ENCODE measurements at places on chromosomes 6 and 20. TPM values are rescaled to one million over a fixed set of nuclear protein-coding genes. Genes with fewer than 3 reads are reported as not detected.
A peak's percentile ranks its signal among the peaks of the same experiment; 100 is the strongest.

DNA sequence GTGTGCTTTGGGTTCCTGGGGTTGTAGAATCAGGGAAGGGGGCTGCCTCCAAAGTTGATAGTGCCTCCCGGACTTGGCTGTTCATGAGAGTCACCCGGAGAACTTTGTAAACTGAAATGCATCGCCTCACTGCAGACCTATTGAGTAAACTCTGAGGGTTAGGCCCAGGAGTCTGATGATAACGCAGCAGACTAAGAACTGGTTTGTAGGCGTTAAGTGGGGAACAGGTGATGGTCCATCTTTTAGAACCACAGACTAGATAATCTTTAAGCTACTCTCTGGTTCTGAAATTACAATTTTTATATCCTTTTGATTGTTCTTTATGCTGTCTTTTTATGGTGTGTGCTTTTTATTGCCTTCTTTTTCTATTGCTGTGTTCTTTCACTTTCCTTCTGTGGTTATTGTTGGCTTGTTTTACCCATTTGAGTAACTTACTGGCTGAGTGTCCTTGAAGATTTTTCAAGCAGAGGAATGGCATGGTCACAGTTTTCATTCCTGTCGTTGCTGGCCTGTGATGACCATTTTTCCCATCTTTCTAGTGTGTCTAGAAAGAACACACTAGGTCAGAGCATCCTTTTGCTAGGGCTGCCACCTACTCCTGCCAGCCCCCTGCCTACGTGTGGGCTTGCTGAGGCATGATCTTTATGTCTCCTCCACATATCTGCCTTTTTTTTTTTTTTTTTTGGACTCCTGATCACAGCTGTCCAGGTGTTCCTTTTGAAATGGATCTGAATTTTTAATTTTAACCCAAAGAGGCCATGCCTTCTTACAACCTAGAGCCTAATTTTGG, 30.9 kb downstream of the LRRC1 start:
- no peaks in the 10 kb centered on the region for H3K27me3 ChIP-seq
- peaks cover 20% of the 10 kb centered on the region for H3K4me1 ChIP-seq
- H3K36me3 ChIP-seq, result no peaks in the 10 kb centered on the region
- H3K27ac ChIP-seq, result no peak overlapping the region

GRCh38 chr6:136822046-136822375, 381 bp upstream of the PEX7 start:
- H3K4me3 ChIP-seq, result peak overlapping the region; percentile 93
- no peaks in the 10 kb centered on the region for H3K4me1 ChIP-seq
- peak; percentile 84 for DNase-seq
- no peaks in the 10 kb centered on the region for H3K27me3 ChIP-seq
- no peaks in the 10 kb centered on the region for H3K36me3 ChIP-seq

- H3K27me3 ChIP-seq, result peaks cover 11% of the 10 kb centered on the region
- no peaks in the 10 kb centered on the region for H3K36me3 ChIP-seq
- no peaks in the 10 kb centered on the region for H3K4me1 ChIP-seq
- no peak for DNase-seq
These were observed 99.8 kb downstream of the TAF4 start for GRCh38 chr20:61965606-61966491.

DNA sequence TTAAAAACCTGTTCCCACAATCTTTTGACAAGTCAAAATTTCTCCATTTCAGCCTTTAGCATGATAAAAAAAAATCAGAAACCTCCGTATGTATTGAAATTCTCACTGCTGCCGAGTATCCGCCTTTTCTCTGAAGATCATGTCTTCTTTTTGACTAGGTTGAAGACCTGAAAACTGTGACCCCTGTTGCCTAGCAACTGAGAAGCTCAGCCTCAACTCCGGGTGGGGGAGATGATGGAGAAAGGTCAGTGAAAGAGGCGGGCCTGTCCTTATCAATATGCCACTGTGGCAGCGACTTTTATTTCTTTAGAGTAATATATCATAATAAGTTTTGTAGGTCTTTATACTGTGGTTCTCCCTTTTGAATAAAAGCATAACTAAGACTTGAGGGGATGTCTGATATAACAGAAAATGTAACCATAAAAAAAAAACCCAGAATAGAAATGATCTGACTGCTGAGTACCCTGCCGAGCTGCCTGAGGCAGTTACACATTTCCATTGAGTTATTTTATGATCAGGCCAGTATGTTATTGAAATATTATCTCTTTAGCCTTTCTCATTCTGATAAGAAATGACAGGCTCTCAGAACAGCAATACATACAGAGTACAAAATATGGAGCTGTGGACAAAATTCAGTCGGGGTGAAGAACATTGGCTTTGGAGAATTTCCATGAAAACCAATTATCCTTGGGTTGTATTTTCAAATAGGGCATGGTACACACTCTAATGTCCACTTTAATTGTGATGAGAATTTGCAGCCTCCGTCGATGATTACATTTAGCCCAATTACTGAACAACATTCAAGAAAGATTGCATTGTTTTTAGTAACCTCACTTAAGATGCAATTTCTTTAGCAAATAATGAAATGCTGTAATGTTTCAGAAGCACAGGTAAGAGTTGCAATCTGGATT, 136.7 kb upstream of the EEF1E1 start:
- peaks cover 6% of the 10 kb centered on the region for H3K4me1 ChIP-seq
- DNase-seq, result no peak

DNA sequence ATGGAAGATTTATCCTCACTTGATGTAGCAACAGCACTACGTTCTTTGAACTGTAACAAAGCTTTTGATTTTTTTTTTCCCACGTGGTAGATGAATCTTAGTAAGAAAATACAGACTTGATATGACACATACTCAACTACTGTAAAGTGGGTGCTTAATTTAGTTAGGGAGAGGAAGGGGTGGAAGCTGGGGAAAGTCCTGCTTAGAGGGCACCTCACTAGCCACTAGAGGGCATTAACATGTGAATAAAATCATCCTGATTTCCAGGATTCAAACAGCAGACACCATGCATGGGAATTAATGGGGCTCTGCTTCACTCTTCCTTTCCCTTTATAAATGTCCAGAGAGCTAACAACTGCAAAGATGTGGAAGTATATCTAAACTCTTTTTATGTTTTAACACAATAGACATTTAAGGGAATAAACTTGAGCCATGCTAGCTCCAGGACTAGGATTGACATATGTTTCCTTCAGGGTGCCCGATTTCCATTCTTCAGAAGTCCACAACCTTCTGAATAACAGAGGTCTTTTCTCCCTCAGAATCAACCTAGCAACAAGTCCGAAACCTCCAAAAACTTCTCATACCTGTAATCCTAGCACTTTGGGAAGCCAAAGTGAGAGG, 250.1 kb downstream of the ATXN1 start:
- no peak overlapping the region for H3K27ac ChIP-seq
- H3K4me1 ChIP-seq, result peaks cover 5% of the 10 kb centered on the region
- no peaks in the 10 kb centered on the region for H3K27me3 ChIP-seq
- no peak overlapping the region for H3K4me3 ChIP-seq

DNA sequence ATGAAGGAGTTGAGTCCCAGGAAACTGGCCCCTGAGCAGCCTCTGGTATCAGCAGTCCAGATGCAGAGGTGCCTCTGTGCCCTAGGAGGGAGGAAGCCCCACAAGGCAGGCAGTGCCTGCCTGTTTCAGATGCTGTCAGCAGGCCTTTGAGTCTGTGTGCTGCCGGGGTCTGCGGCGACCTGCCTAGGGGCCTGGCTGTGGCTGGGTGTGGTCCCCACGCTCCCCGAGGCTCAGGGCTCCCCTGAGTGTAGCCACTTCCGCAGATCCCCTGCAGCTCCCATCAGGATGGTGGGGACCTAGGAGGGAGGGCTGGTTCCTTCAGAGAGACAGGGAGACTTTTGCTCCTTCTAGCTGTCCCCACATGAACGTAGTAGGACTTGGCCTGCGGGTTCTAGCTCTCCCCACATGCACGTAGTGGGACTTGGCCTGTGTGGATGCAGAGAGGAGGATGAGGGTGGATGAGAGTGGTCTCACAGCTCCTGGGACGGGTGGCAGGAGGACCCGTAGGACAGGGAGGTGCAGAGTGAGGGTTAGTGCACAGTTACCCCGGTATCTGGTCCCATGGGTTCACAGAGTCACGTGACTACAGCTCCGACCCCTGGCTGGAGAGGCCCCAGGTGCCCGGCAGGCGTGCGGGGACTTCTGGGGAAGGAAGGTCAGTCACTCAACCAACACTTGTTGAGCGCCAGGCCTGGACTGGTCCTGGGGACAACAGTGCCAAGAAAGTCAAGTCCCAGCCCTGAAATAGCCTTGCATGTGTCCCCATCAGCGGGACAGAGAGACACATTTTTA, 41.0 kb downstream of the CDH4 start:
- H3K27ac ChIP-seq, result no peak overlapping the region
- no peaks in the 10 kb centered on the region for H3K27me3 ChIP-seq
- DNase-seq, result no peak
- H3K4me1 ChIP-seq, result no peaks in the 10 kb centered on the region
- no peak overlapping the region for H3K4me3 ChIP-seq

DNA sequence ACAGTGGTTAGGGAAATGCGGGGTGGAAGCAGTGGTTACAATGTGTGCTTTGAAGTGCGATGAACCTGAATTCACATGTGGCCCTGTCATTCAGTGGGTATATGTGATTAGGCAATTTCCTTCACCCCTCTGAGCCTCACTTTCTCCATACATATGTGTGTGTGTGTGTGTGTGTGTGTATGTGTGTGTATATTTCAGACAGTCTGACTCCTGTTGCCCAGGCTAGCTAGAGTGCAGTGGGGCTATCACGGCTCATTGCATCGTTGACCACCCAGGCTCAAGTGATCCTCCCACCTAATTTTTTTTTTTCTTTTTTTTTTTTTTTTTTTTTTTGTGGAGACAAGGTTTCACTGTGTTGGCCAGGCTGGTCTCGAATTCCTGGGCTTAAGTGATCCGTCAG, 6.3 kb downstream of the PPP1R14C start:
- H3K27ac ChIP-seq, result no peak overlapping the region
- no peak for DNase-seq
- peaks cover 39% of the 10 kb centered on the region for H3K4me1 ChIP-seq
- H3K27me3 ChIP-seq, result no peaks in the 10 kb centered on the region
- no peaks in the 10 kb centered on the region for H3K36me3 ChIP-seq
- H3K4me3 ChIP-seq, result no peak overlapping the region

MKKS gene
- 17.8 TPM for polyA plus RNA-seq

DNA sequence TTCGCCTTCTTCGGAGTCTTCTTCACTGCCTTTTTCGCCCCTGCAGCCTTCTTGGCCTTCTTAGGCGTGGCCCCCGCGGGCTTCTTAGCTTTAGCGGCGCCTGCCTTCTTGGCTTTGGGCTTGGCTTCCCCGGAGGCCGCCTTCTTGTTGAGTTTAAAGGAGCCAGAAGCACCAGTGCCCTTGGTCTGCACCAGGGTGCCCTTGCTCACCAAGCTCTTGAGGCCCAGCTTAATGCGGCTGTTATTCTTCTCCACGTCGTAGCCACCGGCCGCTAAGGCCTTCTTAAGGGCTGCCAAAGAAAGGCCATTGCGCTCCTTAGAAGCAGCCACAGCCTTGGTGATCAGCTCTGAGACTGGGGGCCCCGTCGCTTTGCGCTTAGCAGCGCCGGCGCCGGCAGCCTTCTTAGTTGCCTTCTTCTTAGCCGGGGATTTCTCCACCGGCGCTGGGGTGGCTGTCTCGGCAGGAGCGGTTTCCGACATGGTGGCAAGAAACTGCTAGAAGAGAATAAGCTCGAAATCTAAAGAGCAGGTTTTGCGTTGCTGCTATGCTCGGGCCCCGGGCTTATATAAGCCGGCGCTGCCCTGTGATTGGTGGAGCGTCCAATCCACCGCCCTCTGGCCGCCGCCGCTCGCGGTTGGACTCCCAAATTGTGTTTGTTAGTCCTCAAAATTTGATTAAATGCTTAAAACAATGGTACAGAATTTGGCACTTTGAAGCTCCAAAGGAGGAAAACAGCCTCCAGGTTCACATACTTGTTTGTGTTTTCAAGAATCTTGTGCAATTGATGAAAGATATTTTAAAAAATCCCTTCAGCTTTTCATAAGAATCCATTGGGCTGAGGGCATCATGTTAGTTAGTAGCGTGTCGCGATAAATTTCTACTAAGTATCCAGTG, 44.9 kb downstream of the OR2B2 start:
- H3K36me3 ChIP-seq, result no peaks in the 10 kb centered on the region
- H3K27ac ChIP-seq, result peak overlapping the region; percentile 86
- peak overlapping the region; percentile 85 for H3K4me3 ChIP-seq
- H3K4me1 ChIP-seq, result peaks cover 7% of the 10 kb centered on the region
- peak; percentile 85 for DNase-seq

GRCh38 chr20:50710492-50711063, 19.2 kb upstream of the RIPOR3 start:
- no peaks in the 10 kb centered on the region for H3K27me3 ChIP-seq
- no peak overlapping the region for H3K4me3 ChIP-seq
- H3K27ac ChIP-seq, result peak overlapping the region; percentile 38
- peaks cover 15% of the 10 kb centered on the region for H3K4me1 ChIP-seq
- H3K36me3 ChIP-seq, result no peaks in the 10 kb centered on the region
- peak; percentile 85 for DNase-seq

DNA sequence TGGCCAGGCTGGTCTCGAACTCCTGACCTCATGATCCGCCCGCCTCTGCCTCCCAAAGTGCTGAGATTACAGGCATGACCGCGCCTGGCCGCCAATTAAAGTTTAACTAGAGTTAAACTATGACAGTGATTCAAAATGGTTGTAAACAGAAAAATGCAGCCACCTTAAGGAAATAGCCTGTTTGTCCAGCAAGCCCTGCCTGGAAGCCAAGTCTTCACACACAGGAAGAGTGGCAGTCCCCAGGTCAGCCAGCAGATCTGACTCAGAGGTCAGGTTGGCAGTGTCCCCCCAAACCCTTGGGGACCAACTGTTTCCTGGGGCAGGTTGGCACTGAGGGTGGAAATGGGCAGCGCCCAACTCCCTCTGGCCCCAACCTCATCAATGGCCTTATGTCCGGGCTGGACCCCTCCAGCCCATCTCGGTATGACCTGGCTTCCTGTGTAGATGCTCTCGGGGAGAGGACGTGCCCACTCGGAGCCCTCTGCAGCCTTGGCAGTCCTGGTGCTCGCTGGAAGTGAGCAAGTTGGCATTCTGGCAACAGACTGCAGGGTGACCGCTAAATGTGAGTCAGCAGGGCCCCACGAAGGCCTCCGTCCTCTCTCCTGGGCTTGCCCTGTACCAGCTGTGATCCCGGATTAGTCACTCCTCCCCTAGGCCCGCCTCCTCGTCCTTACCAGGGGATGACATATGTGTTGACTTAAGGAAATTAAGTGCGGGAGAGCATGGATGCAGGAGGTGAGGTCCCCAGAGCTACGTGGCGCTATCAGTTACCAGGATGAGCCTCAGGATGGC, 9.7 kb upstream of the HSP90AB1 start:
- no peaks in the 10 kb centered on the region for H3K36me3 ChIP-seq
- peak overlapping the region; percentile 82 for H3K27ac ChIP-seq
- peak overlapping the region; percentile 76 for H3K4me3 ChIP-seq
- DNase-seq, result peak; percentile 100
- H3K27me3 ChIP-seq, result no peaks in the 10 kb centered on the region

- no peak overlapping the region for H3K4me3 ChIP-seq
- no peak overlapping the region for H3K27ac ChIP-seq
- H3K4me1 ChIP-seq, result no peaks in the 10 kb centered on the region
These were observed 10.8 kb downstream of the MCUR1 start for GRCh38 chr6:13803581-13803980.

DNA sequence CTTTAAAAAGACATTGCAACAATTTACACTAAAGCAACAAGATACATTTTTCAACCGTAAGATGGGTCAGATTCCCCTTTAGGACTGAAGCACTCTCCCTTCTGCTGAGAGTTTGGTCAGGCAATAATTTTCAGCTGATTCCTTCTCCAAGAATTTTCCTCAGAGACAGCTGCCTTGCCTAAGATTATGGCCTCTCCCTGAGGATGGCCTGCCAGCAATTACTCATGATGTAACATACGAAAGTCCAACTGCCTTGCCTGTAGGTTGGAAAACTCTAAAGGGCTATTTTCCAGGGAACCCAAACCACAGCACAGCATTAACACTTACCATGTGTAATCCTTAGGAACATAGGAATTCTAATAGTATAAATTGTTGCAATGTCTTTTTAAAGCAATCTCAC, 229.1 kb upstream of the FLRT3 start:
- peak; percentile 83 for DNase-seq
- peaks cover 23% of the 10 kb centered on the region for H3K4me1 ChIP-seq
- H3K36me3 ChIP-seq, result no peaks in the 10 kb centered on the region

EEF1A2 gene
- not detected for polyA plus RNA-seq

Data from GM23248 (cell line).